ENCODE measurements at places on chromosomes 2 and 18.
A peak's percentile ranks its signal among the peaks of the same experiment; 100 is the strongest.

- no peak for DNase-seq
Measured at GRCh38 chr2:9327873-9328352, 95.4 kb downstream of the ITGB1BP1 start.

- DNase-seq = no peak
Measured at GRCh38 chr2:33632831-33633230, 33.7 kb upstream of the FAM98A start.

- no peak for DNase-seq
Measured at GRCh38 chr2:172806996-172807395, 71.4 kb downstream of the RAPGEF4 start.

DNA sequence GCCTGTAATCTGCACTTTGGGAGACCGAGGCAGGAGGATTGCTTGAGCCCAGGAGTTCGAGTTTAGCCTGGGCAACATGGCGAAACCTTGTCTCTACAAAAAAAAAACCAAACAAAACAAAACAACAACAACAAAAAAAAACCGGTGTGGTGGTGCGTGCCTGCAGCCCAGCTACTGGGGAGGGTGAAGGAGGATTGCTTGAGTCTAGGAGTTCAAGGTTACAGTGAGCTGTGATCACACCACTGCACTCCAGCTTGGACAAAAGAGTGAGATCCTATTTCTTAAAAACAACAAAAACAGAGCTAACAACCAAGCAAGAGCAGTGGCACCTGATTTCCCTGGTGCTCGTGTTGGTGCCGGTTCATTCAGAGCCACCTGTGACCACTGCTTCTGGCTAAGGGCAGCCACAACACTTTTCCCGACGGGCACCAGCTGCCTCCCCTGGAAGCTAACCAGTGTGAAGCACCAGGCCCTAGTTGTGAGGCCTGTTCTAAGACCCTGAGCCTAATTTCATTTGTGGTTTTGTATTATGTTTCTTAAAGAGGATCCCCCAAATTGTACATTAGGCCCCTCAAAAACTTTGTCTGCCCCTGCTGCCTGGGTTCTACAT is 1.3 kb downstream of the AOX1 start:
- DNase-seq = no peak

DNA sequence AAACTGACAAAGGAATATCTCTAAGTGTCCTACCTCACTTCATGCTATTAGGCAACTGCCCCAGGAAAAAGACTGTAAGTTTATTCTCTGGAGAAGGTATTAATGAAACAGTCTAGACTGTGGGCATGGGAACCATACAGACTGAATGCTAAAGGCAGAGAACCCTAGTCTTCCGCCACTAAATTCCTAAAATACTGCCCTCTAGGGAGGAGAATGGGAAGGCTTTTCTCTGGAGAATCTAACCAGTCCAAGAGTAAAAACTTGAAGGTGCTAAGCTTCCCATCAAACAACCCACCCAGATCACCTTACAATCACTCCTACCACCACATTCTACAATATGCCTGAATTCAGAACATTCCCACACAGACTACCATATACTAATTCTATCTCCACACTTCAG is 3.4 kb downstream of the SRBD1 start:
- no peak for DNase-seq

DNA sequence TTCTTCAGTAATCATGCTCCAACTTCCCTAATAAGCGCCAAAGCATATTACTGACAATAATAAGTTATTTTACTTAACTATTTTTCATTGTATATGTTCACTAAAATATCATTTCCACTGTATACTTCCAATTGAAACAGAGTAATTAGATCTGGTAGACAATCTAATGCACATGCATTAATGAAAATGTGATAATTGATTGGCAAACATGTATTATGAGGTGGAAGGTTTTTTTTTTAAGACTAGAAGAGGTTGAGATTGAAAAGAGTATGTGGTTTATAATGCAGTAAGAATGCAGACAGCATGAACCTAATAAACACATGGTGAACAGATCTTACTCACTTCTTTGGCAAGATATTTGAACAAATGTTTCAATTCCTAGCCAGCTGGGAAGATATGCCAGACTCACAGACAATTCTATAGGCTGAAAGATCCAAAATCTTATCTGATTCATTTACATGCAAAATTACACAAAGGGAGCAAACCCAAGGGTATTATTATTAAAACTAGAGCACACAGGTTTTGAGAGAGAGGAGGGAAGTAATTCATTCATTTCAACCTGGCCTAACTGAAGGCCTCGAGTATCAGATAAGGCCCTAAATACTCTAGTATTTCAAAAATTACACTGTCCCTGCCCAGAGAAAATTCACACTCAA is 2.8 kb downstream of the NCKAP1 start:
- DNase-seq = peak; percentile 66

- DNase-seq = no peak
Measured at GRCh38 chr18:56199580-56200330, 438.6 kb downstream of the TXNL1 start.

GRCh38 chr2:131419441-131419840 is 55.5 kb upstream of the RAB6D start:
- DNase-seq = peak; percentile 2

DNA sequence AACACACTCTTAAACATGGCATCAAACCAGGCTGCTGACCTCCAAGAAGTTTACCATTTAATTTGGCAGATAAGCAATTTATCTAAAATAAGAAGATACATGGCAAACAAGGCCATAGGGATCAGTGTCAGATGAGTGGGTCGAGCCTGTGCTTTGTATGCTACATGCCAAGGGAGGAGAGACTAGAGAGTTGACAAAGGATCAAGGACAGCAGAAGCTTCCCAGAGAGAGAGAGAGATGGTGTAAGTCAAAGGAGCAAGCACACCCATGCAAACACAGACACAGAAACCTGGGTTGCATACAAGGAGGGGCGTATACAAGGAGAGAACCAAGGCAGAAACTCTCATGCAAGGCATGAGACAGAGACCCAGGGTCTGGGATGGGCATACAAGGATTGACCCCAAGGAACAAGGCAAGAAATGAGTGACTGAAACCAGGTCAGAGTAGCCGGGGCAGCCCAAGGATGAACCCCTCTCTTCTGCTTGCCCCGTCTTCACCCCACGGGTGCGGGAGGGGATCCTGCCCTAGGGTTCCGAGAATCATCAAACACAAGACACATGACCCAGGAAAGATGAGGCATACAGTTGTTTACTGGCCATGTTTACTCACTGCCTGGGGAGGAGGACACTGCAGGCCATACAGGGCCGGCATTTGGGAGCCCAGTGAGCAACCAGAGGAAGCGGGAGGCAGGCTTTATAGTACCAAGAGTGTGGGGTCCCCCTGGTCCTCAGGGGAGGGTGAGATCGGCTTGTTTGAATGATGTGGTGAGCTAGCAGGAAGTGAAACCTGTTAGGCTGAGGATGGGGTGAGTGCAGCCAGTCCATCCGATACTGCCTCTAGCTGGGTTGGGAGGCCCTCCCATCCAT is 529.2 kb upstream of the ID2 start:
- DNase-seq = no peak

DNA sequence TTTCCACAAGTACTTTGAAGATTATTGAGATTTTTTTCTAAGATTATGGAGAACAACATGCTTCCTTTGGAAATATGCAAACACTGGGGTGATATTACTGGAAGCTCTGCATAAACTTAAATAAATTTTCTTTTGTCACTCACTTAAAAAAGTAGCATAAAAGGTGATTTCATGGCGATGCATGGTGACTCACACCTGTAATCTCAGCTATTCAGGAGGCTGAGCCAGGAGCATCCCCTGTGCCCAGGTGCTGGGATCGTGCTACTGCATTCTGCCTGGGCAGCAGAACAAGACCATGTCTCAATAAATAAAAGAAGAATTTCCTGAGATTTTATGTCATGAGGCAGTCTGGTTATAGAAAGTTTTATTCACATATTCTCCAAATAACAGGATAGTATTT is 679.1 kb upstream of the CDH2 start:
- DNase-seq = no peak

DNA sequence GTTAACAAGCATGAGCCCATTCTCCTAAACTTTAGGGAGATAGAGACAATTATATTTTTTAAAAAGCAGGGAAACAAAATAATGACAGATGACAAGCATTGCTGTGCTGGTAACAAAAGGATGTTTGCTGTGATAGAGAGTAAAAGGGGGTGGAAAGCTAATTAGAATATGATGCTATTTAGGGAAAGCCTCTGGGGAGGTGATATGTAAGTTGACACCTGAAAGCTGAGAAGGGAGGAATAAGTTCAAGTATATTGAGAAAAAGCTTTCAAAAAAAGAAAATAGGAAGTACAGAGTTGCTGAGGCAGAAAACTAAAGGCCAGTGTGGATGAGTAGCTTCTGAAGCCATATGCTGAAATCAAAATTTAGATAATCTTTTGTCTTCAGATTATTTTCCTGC is 565.2 kb upstream of the NRXN1 start:
- DNase-seq = peak; percentile 5

DNA sequence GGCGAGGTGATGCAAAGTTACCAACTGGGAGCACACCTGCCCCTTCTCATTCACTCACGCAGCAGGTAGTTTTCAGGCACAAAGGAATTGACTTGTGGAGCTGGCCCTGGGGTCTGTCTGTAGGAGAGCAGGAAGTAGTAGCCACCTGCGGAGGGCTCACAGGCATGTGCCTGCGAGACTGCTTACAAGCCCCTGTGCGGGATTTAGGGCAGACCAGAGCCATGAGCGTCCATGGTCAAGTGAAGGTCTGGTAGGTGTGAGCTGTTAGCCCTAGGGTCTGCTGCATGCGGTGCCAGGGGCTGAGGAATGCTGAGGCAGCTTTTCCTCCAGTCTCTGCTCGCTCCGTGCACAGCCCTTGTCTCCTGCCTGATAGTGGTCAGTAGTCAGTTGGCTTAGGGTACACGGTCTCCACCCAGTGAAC is 18.9 kb downstream of the INPP4A start:
- no peak for DNase-seq

- DNase-seq = no peak
Measured at GRCh38 chr2:96423828-96424227, 81.3 kb downstream of the NEURL3 start.

GRCh38 chr2:129024796-129025195 is 706.1 kb upstream of the HS6ST1 start:
- no peak for DNase-seq

GRCh38 chr18:73669297-73669696 is 478.3 kb downstream of the FBXO15 start:
- peak; percentile 56 for DNase-seq

- DNase-seq = no peak
Measured at GRCh38 chr2:10439185-10439879, 8.8 kb downstream of the ODC1 start.

GRCh38 chr2:73997813-73998212 is 13.1 kb downstream of the TET3 start:
- DNase-seq = no peak

- no peak for DNase-seq
Measured at GRCh38 chr18:39681061-39681460, 2115.5 kb upstream of the CELF4 start.

GRCh38 chr2:144706647-144707046 is 186.7 kb upstream of the ZEB2 start:
- no peak for DNase-seq

- DNase-seq = no peak
Measured at GRCh38 chr2:145091967-145092366, 572.0 kb upstream of the ZEB2 start.

DNA sequence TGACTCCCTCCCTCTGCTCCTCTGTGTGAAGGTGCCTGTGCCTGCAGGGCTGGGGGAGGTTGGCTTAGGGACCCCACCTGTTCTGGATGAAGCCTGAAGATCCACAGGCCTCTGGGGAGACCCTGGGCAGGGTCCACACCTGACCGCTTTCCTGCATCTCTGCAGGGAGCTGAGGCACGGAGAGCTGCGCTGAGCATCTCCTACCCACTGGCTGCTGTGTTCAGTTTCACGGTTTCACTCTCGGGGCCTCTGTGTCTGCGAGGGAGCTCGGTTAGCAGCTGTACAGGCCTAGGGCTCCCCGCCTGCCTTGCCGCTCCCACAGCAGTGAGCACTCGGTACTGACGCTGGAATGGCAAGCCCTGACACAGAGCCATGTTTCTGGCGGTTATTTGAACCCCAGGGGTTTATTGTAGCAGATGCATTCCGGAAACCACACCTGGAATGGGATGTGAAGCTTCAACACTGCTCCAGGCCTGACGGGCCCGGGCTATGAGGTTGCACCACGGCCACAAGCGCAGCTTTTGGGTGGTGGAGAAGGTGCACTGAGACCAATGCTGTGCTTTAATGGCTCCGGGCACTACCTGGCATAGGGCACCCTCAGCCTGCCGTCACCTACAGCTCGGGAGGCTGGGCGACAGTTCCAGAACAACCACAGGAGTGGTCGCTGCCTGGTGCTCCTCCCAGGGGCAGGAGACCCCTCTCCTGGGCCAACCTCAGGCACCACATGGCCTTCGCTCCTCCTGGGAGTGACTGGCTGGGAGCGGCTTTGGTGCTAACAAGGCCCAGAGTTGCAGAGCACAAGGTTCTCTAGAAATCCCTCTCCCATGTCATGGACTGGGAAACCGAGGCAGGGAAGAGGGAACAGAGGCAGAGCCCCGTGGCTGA is 257.9 kb downstream of the NDUFA10 start:
- no peak for DNase-seq

DNA sequence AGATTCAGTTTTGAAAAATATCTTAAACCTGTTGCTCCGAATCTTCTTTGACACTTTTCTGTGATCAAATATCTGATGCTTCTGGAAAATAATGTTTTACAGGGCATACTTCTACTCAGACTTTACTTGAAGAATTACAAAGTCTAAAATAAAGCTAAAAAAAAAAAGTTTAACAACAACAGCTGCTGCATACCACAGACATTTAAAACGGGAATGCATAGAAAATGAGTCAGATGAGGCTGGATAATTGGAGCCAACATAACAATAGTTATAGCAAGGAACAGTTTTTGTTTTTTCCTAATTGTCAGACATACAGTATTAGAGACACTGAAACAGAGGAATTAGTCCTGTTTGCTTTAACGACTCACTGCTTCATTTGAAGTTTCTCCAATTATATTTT is 1090.2 kb downstream of the SUCLG1 start:
- peak; percentile 8 for DNase-seq

DNA sequence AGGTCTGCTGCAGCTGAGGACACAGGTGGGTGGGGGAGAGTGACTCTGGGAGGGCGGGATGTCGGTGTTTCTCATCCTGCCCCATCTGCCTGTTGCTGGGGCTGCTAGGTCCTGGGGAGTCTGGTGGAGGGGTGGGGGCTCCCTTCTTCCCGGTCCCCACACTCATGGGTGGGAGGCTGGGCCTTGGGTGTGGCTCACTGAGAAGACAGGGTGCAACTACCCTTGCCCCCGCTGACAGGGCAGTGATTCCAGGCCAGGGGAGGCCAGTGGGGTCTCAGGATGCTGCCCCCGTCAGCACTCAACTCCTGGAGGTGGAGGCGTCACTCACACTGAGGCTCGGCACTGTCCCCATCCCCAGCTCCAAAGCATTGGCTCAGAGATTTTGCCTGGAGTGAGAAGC is 7.7 kb upstream of the NFATC1 start:
- no peak for DNase-seq

- no peak for DNase-seq
Measured at GRCh38 chr2:66595556-66595955, 160.6 kb downstream of the MEIS1 start.

GRCh38 chr2:207530160-207531031 is 634 bp downstream of the CREB1 start:
- no peak for DNase-seq
